Common myeloid progenitor, CD34-positive (primary cell): ENCODE measurements at places on chromosomes 16 and 17.

DNA sequence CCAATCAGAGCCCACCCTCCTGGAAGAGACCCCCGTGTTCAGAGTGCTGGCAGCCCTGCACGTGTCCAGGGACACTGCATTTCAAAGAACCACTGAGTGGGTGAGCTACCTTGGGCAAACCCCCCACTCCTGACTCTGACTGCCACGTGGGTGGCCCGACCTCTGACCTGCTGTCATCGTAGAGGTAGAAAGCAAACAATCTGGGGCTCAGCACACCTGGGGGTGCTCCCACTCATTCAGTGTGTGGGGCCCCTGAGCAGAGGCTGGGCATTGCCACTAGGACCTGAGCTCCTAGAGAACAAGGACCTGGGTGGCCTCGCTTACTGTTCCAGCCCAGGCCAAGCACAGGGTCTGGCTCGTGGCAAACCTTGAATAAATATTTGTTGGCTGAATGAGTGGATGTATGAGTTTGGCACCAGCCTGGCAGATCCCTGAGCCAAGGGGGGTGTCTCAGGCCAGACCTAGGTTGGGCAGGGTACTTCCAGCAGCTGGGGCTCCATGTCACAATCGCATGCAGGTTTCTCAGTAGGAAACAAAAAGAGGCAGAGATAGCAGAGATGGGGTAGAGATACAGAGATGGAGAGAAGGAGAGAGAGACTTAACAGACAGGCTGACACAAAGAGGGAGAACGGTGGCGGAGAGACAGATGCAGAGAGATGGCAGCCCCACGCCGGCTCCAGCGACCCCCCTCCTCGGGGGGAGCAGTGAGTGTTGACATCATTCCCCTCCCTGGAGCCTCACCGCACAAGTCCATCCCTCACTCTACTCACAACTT lies 5.4 kb upstream of the DRC7 start:
- peak overlapping the region; percentile 60 for H3K4me3 ChIP-seq
- H3K36me3 ChIP-seq: peaks cover 3% of the 10 kb centered on the region
- H3K4me1 ChIP-seq: peaks cover 89% of the 10 kb centered on the region
- no peaks in the 10 kb centered on the region for H3K27me3 ChIP-seq
- peak overlapping the region; percentile 99 for H3K27ac ChIP-seq

DNA sequence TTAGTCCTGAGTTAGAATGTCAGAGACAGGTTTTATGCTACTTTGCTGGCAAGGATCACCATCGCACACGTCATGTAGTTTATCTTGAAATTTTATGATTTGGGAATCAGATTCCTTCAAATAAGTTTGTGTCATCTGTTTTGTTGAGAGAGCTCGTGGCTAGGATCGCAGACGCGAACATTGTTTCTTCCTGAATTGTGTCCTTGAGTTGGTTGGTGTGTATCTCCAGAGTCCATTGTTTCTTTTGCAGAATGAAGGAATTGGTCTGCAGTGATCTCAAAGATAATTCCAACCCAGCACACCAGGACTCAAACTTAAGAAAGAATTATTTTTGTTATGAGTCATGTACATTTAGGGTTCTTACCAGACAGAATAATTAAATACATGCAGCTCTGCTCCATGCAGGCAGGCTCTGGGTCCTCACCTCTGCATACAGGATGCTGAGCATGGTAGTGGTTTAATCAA lies 51.6 kb downstream of the PRKCA start:
- H3K4me3 ChIP-seq: no peak overlapping the region
- no peaks in the 10 kb centered on the region for H3K4me1 ChIP-seq
- no peak overlapping the region for H3K27ac ChIP-seq
- DNase-seq: no peak
- no peaks in the 10 kb centered on the region for H3K27me3 ChIP-seq
- no peaks in the 10 kb centered on the region for H3K36me3 ChIP-seq

- no peak overlapping the region for H3K27ac ChIP-seq
- DNase-seq: no peak
- H3K36me3 ChIP-seq: no peaks in the 10 kb centered on the region
These were observed 227.9 kb downstream of the IRF8 start for GRCh38 chr16:86126891-86127290.

DNA sequence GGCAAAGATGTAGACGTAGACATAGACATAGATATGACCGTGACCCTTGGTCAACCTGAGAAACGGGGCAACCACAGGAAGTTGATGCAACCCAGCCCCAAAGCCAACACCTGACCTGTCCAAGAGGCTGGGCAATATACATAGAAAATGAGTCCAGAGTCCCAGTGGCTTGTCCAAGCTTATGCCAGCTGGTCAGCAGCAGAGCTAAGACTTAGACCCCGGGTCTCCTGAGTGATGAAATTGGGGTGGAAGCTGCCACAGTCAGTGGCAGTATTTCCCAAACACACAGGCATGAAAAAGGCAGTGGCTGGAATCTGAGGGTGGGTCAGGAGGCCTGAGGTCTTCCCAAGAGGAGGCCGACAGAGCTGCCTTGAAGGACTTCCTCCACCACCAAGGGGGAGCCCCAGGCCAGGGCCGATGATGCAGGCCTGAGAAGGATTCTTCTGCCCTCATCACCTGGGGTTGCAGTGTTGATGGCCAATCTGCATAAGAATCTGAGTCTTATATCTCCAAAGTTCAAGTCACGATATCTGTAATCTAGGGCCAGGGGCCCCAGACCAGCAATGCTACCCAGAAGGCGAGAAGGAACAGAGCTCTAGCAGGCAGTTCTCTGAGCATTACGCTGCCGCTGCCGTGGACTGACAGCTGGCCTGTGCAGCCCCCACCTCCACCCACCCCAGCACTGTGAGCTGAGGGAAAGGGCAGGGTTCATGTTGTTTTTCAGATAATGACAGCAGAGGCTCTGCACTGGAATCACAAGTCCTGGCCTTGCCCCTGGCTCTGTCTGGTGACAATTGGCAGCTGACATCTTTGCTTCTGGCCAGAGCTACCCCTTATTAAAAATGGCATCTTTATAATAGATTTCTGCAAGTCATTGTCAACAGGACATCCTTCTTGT lies 72.7 kb downstream of the GNAO1 start:
- no peaks in the 10 kb centered on the region for H3K27me3 ChIP-seq
- no peak overlapping the region for H3K27ac ChIP-seq
- no peak overlapping the region for H3K4me3 ChIP-seq
- peak; percentile 16 for DNase-seq
- no peaks in the 10 kb centered on the region for H3K36me3 ChIP-seq

- no peaks in the 10 kb centered on the region for H3K36me3 ChIP-seq
- peaks cover 3% of the 10 kb centered on the region for H3K4me1 ChIP-seq
- H3K4me3 ChIP-seq: no peak overlapping the region
- H3K27me3 ChIP-seq: peaks cover 6% of the 10 kb centered on the region
These were observed 7.6 kb downstream of the EPX start for GRCh38 chr17:58200024-58200633.

GRCh38 chr17:17300624-17301568 lies 2.3 kb upstream of the NT5M start:
- H3K27me3 ChIP-seq: no peaks in the 10 kb centered on the region
- peak overlapping the region; percentile 68 for H3K4me3 ChIP-seq
- peaks cover 13% of the 10 kb centered on the region for H3K4me1 ChIP-seq
- peak; percentile 78 for DNase-seq
- no peaks in the 10 kb centered on the region for H3K36me3 ChIP-seq

- H3K4me3 ChIP-seq: no peak overlapping the region
- H3K27ac ChIP-seq: no peak overlapping the region
- H3K4me1 ChIP-seq: no peaks in the 10 kb centered on the region
- DNase-seq: no peak
- H3K27me3 ChIP-seq: no peaks in the 10 kb centered on the region
- no peaks in the 10 kb centered on the region for H3K36me3 ChIP-seq
These were observed 470.6 kb upstream of the CDH5 start for GRCh38 chr16:65895906-65896305.

GRCh38 chr17:50297407-50297865 lies 23.2 kb downstream of the TMEM92 start:
- peaks cover 10% of the 10 kb centered on the region for H3K4me1 ChIP-seq
- peak; percentile 77 for DNase-seq
- H3K27ac ChIP-seq: no peak overlapping the region
- H3K4me3 ChIP-seq: no peak overlapping the region

DNA sequence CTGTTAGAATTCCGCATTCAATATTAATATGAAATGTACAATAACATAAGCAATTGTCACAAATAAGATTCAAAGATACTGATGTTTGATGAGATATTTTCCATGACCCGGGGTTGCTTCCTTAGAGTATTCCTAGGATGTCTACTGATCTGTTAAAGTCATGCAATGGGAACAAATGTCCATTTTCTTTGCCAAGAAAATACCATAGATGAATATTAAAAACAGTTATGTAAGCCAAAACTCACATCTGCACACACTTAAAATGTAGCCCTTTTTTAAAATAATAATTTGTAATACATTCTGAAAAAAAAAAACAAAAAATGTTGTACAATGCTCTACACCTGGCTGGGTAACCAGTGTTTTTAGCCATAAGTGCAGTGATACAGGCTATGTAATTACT lies 259.4 kb upstream of the AXIN2 start:
- no peak overlapping the region for H3K4me3 ChIP-seq
- no peaks in the 10 kb centered on the region for H3K36me3 ChIP-seq
- no peak overlapping the region for H3K27ac ChIP-seq

DNA sequence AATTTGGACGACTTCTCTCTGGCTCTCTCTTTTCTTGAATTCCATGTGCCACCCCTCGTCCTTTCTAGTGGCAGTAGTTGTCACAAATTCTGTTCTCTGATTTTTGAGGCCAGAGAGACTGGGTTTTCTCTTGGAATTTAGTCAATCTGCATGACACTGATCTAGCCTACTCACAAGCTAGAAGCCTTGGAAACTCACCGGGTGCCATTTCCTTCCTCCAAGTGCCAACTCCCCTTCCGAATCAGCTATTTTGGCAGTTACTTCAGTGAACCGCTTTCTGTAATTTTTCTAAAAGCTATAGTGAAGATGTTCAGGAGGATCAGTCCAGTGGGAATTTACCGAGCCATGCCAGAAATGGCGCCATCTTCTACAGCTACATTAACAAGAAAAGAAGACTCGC lies 228.9 kb downstream of the PMP22 start:
- no peaks in the 10 kb centered on the region for H3K36me3 ChIP-seq
- no peaks in the 10 kb centered on the region for H3K4me1 ChIP-seq
- no peaks in the 10 kb centered on the region for H3K27me3 ChIP-seq
- H3K27ac ChIP-seq: no peak overlapping the region

DNA sequence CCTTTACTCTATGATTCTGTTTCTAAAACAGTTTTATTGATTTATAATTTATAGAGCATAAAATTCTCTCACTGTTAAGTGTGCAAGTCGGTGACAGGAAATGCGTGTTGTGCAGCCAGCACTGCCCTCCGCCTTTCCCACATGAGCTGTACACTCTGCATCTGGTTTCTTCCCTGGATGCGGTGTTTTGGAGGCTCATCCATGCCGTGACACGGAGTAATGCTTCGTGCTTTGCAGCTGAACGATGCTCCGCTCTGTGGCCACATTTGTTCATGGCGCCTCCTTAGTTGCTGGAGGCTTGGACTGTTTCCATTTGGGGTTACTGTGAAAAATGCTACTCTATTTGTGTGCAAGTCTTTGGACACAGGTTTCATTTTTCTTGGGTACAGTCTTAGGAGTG lies 7.2 kb upstream of the IGFALS start:
- no peaks in the 10 kb centered on the region for H3K4me1 ChIP-seq
- no peak overlapping the region for H3K27ac ChIP-seq
- H3K36me3 ChIP-seq: peaks cover 2% of the 10 kb centered on the region
- DNase-seq: no peak
- no peaks in the 10 kb centered on the region for H3K27me3 ChIP-seq

DNA sequence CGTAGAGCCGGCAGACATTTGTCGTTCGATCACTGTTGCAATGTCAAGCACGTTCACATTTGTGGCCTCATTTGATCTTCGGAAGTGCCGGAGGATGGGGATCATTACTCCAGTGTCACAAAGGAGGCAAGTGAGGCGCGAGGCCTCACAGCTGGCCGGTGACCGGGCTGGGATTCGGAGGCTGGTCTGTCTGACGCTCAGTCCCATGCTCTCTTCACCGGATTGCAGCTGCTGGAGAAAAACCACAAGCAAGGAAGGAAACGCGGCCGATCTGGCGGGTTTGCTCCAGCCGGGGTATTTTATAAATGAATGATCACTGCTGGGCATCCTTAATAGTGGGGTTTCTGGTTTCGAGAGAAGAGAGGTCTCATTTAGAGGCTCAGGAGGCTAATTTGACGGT lies 127.8 kb downstream of the OR1D5 start:
- H3K4me1 ChIP-seq: peaks cover 13% of the 10 kb centered on the region
- DNase-seq: peak; percentile 85
- H3K4me3 ChIP-seq: no peak overlapping the region
- H3K27me3 ChIP-seq: no peaks in the 10 kb centered on the region
- H3K36me3 ChIP-seq: peaks cover 4% of the 10 kb centered on the region
- H3K27ac ChIP-seq: no peak overlapping the region

DNA sequence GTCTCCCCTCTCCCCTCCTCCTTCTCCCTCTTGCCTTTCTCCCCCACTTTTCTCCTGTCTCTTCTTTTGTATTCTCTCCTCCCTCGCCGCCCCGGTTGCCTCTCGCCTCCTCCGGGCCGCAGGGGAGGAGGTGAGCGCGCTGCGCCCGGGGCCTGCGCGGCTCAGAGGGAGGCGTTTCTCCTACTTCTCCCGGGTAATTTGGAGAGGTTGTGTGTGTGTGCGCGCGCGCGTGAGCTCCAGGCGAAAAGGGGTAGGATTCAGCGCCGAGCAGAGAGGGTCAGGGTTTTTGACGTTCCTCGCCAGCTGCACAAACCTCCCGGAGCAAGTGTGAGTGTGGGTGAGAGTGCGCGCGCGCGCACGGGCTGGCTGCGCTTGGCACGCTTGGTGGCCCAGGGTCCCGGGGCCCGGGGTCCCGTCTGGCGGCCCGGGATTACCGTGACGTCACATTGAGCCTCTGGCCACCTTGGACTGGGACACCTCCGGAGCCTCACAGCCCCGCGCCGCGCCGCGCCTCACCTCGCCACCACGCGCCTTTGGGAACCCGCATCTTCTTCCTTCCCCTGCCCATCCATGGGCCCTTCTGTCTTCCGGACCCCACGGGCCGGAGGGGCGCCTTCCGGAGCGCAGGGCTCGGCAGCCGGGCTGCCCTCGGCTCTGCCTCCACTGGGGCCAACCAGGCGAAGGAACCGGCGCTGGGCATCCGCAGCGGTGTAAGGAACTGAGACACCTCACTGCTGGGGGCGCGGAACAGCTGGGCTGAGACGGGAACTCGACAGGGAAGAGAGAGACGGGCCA lies 479 bp downstream of the IRX6 start:
- no peak overlapping the region for H3K4me3 ChIP-seq
- no peak for DNase-seq
- H3K4me1 ChIP-seq: peaks cover 10% of the 10 kb centered on the region
- H3K36me3 ChIP-seq: no peaks in the 10 kb centered on the region
